ENCODE measurements at places on chromosomes 7 and 10.

GRCh38 chr10:57468894-57469432 is 798.7 kb downstream of the IPMK start:
- H3K27me3 ChIP-seq, result peaks cover 9% of the 10 kb centered on the region
- no peaks in the 10 kb centered on the region for H3K36me3 ChIP-seq

- no peak for DNase-seq
- peaks cover 2% of the 10 kb centered on the region for H3K36me3 ChIP-seq
- peaks cover 3% of the 10 kb centered on the region for H3K27me3 ChIP-seq
- no peak overlapping the region for H3K27ac ChIP-seq
- H3K4me3 ChIP-seq, result no peak overlapping the region
Measured at GRCh38 chr7:156368053-156368843, 272.3 kb upstream of the RNF32 start.

- no peaks in the 10 kb centered on the region for H3K4me1 ChIP-seq
- H3K27ac ChIP-seq, result no peak overlapping the region
- H3K4me3 ChIP-seq, result no peak overlapping the region
- no peak for DNase-seq
- peaks cover 1% of the 10 kb centered on the region for H3K36me3 ChIP-seq
Measured at GRCh38 chr10:49090696-49091380, 24.5 kb downstream of the VSTM4 start.

DNA sequence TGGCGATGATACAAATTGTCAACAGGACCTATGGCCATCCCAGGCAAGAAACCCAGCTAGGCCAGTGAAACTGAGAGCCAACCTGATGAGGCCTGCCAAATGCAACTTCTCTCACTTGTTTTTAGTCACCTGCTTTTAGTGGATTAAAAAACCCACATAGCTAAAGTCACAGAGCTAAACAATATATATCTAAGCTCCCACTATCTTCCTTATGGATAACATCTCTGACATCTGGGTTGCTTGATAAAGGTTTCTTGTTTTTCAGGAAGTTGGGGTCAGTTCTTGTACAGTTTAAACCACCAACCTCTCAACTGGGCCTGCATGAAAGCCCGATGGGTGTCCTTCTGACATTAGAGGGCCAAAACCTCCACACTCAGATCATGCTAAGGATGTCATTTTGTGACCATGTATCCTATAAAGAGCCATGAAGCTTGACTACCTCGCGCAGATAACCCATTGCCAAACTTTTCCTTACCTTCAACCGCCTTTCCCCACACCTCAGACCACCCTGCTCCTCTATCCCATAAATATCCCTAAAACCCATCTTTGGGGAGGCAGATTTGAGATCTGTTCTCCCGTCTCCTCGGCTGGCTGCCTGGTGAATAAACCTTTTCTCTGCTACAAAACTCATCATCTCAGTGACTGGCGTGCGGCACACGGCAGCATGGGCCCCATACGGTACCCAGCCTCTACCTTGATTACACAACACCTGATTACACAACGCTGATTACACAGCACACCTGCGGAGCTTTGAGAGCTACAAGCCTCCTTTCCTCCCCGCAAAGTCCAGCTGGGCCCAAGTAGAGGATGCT is 797 bp upstream of the STMP1 start:
- peak overlapping the region; percentile 21 for H3K27ac ChIP-seq
- H3K4me3 ChIP-seq, result peak overlapping the region; percentile 95
- no peaks in the 10 kb centered on the region for H3K36me3 ChIP-seq
- peaks cover 9% of the 10 kb centered on the region for H3K4me1 ChIP-seq
- no peak for DNase-seq
- H3K27me3 ChIP-seq, result no peaks in the 10 kb centered on the region

GRCh38 chr7:134893920-134894319 is 92.4 kb upstream of the AGBL3 start:
- H3K27ac ChIP-seq, result no peak overlapping the region
- H3K36me3 ChIP-seq, result peaks cover 20% of the 10 kb centered on the region
- H3K4me3 ChIP-seq, result no peak overlapping the region

DNA sequence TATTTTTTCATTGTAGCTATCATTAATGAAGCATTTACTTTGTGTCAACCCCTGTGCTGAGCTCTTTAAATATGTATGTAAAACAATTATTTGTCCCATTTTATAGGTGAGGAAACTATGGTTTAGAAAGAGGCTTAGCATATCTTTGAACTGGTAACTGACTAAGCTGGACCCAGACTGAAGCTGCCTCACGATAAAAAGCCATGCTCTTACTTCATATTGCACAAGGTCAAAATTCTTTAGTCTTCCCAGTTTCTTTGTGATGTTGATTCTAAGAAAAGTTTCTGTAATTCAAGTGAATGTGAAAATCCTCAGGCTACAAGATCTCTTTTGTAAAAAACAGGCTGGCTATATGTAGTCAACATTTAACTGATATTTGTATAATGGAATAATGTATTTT is 46.6 kb upstream of the SLC16A12 start:
- peaks cover 3% of the 10 kb centered on the region for H3K4me1 ChIP-seq
- H3K36me3 ChIP-seq, result peaks cover 19% of the 10 kb centered on the region
- no peaks in the 10 kb centered on the region for H3K27me3 ChIP-seq
- H3K27ac ChIP-seq, result no peak overlapping the region
- H3K4me3 ChIP-seq, result no peak overlapping the region

DNA sequence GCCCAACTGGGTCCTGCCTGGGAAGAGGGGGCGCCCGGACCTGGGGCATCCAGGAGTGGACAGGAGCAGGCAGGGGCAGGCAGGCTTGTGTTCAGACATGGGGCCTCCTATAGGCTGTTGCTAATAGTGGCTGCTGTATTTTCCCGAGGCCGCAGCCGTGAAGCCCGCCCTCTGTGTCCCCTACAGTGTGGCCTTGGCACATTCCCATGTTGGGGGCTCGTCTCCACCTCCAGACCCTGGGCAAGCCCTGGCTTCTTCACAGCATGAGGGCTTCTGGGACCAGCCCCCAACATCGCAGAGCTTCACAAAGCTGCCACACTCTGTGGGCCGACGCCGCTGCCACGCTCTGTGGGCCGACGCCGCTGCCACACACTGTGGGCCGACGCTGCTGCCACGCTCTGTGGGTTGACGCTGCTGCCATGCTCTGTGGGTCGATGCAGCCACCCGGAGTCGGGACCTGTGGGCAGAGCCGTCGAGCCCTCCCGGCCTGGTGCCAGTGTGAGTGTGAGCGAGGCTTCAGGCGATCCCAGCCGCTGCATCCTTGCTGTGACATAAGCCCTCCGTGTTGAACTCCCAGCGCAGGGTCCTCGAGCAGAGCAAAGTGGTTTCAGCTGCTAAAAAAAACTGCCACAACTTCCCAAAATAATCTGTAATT is 109.0 kb downstream of the INPP5A start:
- H3K27ac ChIP-seq, result no peak overlapping the region
- peaks cover 3% of the 10 kb centered on the region for H3K36me3 ChIP-seq
- H3K4me3 ChIP-seq, result no peak overlapping the region
- no peaks in the 10 kb centered on the region for H3K27me3 ChIP-seq

DNA sequence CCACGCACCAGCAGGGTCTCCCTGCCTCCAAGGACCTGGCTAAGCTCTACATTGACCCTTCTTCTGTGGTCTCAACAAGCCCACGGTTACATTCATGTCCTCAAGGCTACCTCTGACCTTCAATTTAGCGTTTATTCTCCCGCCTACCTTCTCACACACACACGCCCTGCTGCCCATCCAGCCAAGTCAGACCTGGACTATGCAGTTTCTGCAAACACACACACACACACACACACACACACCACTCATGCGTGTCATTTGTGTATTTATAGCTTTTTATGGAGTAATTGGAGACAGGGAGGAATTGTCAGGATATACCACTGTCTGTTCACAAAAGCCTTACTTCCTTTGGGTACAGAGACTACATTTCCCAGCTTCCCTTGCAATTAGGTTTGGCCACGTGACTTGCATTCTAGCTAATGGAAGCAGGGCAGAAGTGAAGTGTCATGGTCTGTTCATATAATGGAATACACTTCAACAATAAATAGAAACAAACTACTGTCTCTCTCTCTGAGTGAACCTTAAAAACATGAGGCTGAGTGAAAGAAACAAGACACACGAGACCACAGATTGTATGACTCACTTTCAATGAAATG is 53.8 kb upstream of the CPXM2 start:
- peaks cover 7% of the 10 kb centered on the region for H3K27me3 ChIP-seq
- no peak overlapping the region for H3K4me3 ChIP-seq
- H3K36me3 ChIP-seq, result no peaks in the 10 kb centered on the region
- DNase-seq, result no peak
- H3K4me1 ChIP-seq, result no peaks in the 10 kb centered on the region

DNA sequence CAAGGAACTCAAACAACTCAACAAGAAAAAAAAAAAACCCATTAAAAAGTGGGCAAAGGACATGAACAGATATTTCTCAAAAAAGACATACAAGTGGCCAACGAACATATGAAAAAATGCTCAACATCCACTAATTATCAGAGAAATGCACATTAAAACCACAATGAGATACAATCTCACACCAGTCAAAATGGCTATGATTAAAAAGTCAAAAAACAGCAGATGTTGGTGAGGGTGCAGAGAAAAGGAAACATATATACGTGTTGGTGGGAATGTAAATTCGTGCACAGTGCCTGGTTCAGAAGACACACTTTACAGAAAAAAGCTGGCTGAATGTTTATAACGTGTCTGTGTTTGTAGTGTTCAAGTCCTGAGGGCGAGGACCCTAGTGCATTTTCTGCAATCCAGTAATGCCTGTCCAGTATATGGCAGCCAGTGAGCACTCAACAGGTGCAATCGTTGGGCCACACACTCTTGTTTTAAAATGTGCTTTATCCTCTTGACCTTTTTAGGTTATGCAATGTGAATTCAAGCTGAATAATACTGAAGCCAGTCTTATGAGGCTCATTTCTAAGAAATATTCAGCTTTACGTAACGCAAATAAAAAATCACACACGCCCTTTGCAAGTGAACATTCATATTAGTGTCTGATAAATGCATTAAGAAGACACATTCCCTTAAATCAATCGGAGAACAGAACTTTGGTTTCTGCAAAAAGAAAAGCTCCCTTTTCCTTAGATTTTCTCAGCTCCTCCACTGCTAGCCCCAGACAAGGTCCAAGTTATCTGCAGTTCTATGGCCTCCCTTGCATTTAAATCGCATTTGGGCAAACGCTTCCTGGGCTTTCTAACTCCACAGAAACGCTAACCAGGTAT is 813 bp upstream of the MTURN start:
- peak overlapping the region; percentile 95 for H3K27ac ChIP-seq
- no peak for DNase-seq
- H3K27me3 ChIP-seq, result no peaks in the 10 kb centered on the region
- H3K36me3 ChIP-seq, result peaks cover 3% of the 10 kb centered on the region
- H3K4me3 ChIP-seq, result peak overlapping the region; percentile 71
- H3K4me1 ChIP-seq, result peaks cover 7% of the 10 kb centered on the region

- no peak for DNase-seq
- H3K27ac ChIP-seq, result no peak overlapping the region
- no peaks in the 10 kb centered on the region for H3K36me3 ChIP-seq
- no peak overlapping the region for H3K4me3 ChIP-seq
Measured at GRCh38 chr7:39560408-39560807, 5.8 kb upstream of the YAE1 start.

GRCh38 chr7:93719546-93719945 is 145.0 kb upstream of the CALCR start:
- no peak for DNase-seq
- no peak overlapping the region for H3K4me3 ChIP-seq
- H3K4me1 ChIP-seq, result peaks cover 3% of the 10 kb centered on the region
- no peaks in the 10 kb centered on the region for H3K36me3 ChIP-seq

GRCh38 chr10:76916536-76916935 is 721.1 kb downstream of the KCNMA1 start:
- no peaks in the 10 kb centered on the region for H3K36me3 ChIP-seq
- no peak overlapping the region for H3K4me3 ChIP-seq
- H3K27me3 ChIP-seq, result no peaks in the 10 kb centered on the region

All from progenitor cell of endocrine pancreas (in vitro differentiated cells).